ENCODE measurements at places on chromosomes 1 and 21. TPM values are rescaled to one million over a fixed set of nuclear protein-coding genes. Genes with fewer than 3 reads are reported as not detected.

Gene SHISA4
- 1.1 TPM for polyA plus RNA-seq

Gene FCRL5
- not detected for polyA plus RNA-seq

Gene TENT5C
- polyA plus RNA-seq, result 0.30 TPM

Gene FNBP1L
- polyA plus RNA-seq, result 24.1 TPM

Gene FLG2
- polyA plus RNA-seq, result not detected

Gene ZNF683
- polyA plus RNA-seq, result not detected
